Stimulated activated naive CD4-positive, alpha-beta T cell treated with Interleukin-2 at 50 U/mL for 16 hours (primary cell): ENCODE measurements at places on chromosomes 11 and 22.

- DNase-seq, result no peak
Observed at GRCh38 chr11:121063728-121064127, 37.3 kb upstream of the TECTA start.

DNA sequence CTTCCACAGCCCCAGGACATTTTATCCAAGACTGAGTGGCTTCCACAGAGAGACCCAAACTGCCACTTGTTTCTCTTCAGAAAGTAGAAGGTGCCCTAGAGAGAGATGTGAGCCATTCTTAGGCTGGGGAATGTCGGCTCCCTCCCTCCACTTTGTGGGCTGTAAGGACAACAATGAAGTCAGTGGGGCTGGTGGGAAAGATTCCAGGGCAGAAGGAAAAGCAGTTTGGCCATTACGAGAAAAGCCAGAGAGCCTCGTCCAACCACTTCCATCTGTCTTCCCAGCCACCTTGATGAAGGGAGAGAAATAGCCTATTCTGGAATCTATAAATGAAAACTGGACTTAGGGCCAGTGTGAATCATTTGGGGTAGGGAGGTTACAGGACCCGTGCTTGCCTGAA is 382.5 kb downstream of the NXPE2 start:
- no peak for DNase-seq

DNA sequence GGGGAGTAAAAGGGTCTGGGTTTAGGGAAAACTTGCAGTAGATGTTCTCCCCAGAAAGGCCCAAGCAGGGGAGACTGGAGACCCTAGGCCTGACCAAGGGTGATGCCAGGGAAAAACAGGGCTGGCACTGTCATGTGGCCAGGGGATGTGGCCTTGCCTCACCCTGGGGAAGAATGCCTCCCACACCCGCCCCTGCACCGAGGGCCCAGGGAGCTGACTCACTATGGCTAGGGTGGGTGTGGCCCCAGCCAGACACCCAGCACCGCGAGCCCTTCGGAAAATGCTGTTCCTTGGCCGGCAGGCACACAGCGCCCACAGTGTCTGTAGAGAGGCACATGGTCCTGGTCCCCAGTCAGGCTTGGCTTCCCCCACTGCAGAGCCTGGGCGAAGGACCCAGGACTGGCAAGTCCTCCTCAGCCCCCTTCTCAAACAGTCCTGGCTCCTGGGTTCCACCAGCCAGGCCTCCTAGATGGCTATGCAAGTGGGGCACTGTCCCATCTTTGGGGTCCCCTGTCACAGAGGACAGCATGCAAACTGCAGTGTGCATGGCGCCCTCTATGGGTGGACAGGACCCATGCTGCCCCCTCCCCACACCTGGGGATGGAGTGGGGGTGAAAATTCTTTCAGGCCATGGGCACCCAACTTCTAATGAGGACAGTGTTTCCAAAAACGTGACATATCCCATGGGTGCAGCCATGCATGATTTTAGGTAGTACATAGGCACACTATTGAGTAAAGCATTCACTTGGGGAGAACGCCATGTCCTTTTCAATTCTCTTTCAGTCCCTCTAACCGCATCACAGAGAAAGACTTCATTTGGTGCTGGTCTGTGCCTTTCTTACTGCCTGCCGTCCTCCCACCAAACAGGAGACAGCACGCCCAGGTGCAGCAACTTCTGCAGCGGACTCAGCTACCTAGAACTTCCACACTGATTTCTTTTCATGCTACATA is 15.2 kb downstream of the TMPRSS5 start:
- DNase-seq, result no peak

- no peak for DNase-seq
Observed at GRCh38 chr22:46512683-46513082, 24.7 kb downstream of the CELSR1 start.

DNA sequence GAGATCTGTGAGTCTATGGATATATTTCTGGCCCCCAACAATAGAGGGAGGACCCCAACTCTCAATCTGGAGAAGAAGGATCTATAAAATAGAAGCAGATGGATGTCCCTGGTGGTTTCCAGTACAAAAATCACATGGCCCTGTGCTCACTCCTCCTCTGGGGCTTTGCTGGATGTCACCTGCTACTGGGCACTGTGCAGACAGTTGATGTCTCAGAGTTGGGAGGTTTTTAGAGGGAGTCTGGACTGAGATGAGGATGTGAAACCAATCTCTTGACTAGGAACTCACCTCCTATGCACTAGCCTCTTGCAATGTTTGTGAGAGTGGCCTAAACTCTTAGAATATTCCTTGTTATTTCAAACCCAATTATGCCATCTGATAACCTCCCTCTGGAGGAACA is 107.2 kb downstream of the SCN3B start:
- no peak for DNase-seq

DNA sequence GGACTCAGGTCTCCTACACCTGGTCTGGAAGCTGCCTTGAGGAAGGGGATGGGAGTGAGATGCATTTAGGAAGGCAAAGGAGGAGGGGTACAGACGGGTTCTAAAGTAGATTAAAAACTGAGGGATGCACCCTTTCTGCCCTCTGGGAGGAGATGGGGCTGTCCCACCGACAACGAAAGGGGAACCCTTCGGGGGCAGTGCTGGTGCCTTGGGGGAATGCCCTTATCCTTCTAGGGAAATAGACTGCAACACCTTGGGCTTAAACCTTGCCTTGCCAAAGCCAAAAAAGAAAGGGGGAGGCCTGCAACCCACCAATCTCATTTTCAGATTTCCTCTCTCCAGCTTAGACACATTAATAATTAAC is 89.8 kb downstream of the PLEKHA7 start:
- DNase-seq, result no peak

- DNase-seq, result no peak
Observed at GRCh38 chr22:44329179-44329796, 16.5 kb upstream of the SHISAL1 start.

- no peak for DNase-seq
Observed at GRCh38 chr11:117378976-117379865, 51.6 kb downstream of the CEP164 start.

- DNase-seq, result peak; percentile 61
Observed at GRCh38 chr22:30245985-30246813, at the start of gene LIF. LIF (minus strand) TSS chr22:30246759; CDS start chr22:30246695, 64 bp downstream.

- DNase-seq, result no peak
Observed at GRCh38 chr11:79990141-79990540, 549.3 kb upstream of the TENM4 start.

GRCh38 chr11:129881570-129882170 is 13.7 kb downstream of the NFRKB start:
- DNase-seq, result peak; percentile 14

- DNase-seq, result no peak
Observed at GRCh38 chr11:64649291-64649697, 58.3 kb downstream of the SLC22A12 start.

DNA sequence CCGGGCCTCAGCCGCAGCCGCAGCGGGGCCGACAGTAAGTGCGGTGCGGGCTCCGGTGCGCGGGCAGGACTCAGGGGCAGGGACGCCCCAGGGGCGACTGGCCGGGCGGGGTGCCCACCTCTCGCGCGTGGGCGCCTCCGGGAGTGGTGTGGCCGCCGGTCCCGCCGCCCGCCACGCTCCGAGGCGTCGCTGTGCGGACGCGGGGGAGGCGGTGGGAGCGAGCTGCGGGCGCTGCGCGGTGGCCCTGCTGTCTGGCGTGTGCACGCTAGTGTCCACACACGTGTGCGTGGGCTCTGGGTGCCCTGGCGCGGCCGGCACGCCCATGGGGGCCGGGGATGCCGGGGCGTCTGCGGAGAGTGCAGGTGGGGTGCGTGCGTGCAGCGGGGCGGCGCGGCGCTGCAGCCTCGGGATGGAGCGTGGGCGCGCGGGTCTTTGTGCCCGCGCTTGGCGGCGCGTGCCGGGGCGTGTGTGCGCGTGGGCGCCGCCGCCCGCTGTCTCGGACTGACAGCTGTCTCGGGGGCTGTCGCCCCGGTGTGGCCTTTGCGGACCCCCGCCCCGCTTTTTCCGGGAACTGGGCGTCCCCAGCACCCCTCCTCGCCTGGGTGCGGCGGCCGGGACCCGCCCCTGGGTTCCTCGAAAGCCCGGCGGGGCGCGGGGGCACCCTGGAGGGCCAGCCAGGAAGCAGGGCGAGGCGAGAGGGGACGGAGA is 804 bp downstream of the KCNK4 start:
- DNase-seq, result no peak

DNA sequence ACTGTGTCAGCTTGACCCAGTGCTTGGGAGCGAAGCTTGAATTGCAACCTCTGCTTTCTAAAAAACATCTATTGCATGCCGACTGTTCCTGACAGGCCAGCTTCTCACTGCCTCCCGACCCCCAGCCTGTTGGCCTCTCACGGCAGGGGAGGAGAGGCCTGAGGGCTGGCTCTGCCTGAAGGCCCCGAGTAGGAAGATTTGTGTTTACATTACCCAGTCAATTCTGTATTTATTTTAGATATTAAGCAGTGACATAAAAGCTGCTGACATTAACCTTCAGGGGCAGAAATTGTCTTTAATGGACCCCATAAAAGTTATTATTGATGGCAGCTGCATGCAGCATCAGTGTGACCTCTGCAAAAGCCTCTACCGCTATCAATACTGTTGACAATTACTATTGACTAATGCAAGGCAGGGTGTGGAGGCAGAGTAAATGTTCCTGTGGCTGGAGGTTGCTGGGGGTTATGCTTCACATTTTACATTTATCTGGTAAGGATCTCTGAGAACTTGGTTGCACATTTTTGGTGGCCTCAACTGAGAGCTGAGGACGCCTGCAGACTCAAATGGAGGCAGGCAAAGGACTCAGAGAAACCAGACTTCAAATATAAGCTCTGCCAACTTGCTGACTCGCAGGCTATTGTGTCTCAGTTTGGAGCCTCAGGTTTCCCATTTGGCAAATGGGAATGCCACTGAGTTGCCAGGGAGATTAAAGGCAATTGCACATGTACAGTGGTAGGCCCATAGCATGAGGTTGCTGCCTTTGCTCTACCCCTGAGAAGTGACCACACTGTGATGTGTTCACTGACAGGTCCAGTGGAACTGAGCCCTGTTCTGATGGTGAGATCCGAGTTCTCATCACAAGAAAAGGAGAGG is 380.5 kb downstream of the TENM4 start:
- DNase-seq, result no peak

DNA sequence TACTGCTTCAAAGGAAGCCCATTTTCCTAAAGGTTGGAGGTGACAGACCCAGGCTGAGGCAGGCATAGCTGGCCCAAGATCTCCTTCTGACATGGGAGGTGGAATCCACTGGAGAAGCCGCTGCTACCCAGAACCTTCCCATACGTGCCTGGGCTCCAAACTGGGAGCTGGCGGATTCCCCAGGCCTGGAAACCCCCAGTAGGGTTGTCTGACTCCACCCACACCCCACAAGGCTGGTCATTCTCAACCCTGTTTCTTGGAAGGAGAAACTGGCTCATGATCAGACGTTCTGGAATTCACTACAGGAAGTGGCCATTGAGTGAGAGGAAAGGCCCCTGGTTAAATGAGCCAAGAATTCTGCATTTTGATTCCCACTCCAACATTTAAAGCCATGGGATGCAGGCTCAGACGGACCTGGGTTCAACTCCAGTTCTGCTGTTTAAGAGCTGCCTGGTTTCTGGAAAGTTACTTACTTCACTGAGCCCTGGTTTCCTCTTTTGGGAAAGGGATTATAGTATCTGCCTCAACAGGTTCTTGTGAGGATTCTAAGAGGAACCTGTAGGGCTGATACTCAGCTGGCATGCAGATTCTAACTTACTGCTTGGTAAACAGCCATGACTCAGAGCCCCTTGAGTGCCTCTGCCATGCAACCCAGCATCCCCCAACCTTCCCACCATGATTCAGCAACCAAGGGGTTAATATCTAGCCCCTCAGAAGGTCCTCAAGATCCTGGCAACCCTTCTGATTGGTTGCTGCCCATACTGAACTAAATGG is 19.4 kb upstream of the TSKU start:
- DNase-seq, result no peak

- DNase-seq, result peak; percentile 42
Observed at GRCh38 chr11:47411884-47412746, 3.7 kb downstream of the SLC39A13 start.

- no peak for DNase-seq
Observed at GRCh38 chr11:112266410-112266778, 5.7 kb upstream of the PLET1 start.

GRCh38 chr11:8234425-8234821 is 29.3 kb downstream of the LMO1 start:
- no peak for DNase-seq

- DNase-seq, result no peak
Observed at GRCh38 chr11:128474036-128474874, 113.1 kb downstream of the ETS1 start.

GRCh38 chr11:111098091-111098490 is 147.4 kb upstream of the POU2AF2 start:
- DNase-seq, result no peak

DNA sequence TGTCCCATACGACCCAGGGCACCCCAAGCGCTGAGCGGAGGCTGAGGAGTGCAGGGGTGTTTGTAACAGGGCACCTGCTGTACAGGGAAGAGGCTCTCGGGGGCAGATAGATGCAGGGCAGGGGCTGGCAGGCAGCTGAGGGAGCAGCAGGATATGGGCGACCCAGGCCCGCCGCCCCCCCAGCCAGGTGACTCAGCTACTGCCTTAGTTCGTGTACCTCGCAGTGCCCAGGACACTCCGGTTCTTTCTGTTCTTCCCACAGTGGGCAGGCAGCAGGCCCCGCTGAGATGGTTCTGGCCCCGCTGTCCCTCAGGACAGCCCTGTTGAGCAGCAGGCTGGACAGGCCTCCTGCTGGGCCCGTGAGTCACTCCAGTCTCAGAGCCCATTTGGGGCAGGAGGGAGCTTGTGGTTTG is 16.2 kb downstream of the PHLDA2 start:
- no peak for DNase-seq

- DNase-seq, result no peak
Observed at GRCh38 chr11:122258446-122259194, 142.6 kb upstream of the BLID start.

DNA sequence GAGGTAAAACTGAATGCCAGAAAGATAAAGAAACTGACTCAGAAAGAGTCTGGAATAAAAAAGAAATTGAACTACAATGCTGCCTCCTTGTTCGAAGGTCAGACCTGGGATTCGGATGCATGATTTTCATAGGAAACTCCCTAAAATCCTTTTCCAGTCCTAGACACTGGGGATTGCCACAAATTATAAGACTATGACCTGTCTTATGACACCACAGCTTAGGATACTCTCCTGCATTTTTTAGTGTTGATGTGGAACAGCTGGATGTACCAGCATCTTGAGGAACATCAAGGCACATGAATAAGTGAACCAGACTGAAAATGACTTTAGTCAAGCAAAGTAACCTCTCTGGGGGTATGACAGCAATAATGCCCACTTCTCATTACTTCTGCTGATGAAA is 9.0 kb downstream of the KIRREL3 start:
- DNase-seq, result no peak

DNA sequence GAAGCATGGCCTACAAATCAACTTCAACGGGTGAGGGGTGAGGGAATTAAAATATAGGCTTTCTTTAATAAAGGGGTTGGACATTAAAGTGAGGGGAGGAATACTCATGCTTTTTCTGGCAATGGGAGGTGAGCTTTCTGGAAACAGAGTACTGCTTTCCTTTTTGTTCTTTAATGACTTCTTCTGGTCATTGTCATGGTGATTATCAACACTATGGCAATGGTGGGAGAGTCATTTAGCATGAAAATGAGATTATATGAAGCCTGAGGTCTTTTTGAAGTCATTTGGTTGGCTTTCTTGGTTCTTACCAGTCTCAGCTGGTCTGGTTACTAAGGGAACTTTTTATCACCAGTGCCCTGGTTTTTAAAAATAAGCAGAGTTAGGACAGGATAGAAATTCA is 475.8 kb upstream of the LRRC4C start:
- DNase-seq, result no peak

- DNase-seq, result no peak
Observed at GRCh38 chr11:100687054-100687629, at the start of gene ARHGAP42. ARHGAP42 (plus strand) TSS chr11:100687288; CDS start chr11:100687679, 391 bp downstream.
